GM18507 (cell line): ENCODE measurements at places on chromosomes 11 and 22.

DNA sequence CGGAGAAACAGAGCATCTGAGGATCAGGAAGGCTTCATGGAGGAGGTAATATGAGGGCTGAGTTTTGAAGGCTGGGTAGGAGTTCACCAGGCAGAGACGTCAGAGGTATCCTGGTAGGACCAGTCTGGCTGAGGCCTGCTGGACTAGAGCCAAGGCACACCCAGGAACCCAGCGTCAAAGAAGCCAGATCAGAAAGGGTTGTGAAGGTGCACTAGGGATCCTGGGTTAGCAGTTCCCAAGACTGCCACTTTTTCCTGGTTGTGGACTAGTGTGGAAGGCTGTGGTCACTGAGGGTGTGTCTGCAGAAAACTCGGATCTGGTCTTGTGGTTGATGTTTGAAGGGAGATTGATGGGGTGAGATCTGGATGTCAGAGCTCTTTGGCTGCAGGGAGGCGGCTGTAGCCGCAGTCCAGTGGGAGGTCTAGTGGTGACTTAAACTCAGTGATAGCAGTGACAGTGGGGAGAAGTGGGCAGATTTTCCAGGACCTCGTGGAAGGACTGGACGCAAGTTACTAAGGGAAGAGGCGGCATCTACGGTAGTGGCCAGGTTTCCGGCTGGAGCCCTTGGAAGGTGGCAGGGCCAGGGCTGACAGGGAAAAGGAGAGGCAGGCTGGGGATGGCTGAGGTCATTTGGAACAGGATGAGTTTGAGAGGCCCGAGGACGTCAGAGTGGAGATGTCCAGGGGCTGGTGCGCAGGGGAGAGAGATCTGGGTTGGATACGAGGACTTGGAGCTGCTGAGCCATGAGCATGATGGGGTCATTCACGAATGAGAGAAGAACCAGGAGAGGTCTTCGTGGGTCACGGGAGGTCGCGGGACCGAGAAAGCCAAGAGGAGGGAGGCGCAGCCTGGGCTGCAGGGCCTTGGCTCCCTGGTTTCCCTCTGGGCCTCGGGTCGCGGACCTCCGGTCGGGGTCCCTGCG lies 10.9 kb downstream of the RELA start:
- no peak for DNase-seq

DNA sequence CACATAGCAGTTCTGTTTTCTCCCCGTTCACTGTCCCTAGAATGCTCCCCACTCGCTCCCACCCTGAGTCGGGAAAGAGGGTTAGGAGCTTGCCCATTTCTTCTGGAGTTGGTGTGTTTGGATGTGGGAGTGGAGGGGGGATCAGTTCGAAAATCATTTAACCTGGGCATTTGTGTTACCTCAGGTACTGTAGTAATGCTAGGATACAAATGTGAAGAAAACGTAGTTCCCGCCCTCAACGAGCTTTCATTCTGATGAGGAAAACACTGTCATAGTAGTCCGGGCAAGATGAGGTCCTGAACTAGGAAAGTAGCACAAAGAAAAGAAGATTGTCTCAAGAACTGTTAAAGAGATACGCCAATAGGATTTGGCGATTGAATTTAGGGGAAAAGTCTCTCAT lies 539 bp downstream of the SDHD start:
- no peak for DNase-seq

DNA sequence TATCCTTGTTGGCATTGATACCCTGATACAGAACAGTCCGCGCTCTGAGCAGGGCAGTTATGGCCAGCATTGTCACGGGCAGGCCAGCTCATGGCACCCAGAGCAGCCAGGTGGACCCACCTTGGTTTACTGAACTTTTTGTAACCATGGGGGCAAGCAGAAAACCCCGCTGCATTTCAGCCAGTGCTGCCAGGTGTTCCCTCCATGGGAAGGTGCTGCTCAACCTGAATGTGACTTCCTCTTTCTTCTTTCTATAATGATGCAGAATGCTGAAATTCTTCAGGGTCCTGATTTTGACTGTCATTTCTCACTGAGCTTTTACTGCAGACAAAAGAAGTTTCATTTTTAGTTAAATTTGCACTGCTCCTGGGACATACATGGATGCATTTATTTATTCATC lies 35.6 kb upstream of the CABP7 start:
- no peak for DNase-seq

GRCh38 chr22:27336151-27337090 lies 465.1 kb downstream of the MN1 start:
- no peak for DNase-seq

GRCh38 chr22:40493441-40493840 lies 123.0 kb downstream of the SGSM3 start:
- DNase-seq = no peak

DNA sequence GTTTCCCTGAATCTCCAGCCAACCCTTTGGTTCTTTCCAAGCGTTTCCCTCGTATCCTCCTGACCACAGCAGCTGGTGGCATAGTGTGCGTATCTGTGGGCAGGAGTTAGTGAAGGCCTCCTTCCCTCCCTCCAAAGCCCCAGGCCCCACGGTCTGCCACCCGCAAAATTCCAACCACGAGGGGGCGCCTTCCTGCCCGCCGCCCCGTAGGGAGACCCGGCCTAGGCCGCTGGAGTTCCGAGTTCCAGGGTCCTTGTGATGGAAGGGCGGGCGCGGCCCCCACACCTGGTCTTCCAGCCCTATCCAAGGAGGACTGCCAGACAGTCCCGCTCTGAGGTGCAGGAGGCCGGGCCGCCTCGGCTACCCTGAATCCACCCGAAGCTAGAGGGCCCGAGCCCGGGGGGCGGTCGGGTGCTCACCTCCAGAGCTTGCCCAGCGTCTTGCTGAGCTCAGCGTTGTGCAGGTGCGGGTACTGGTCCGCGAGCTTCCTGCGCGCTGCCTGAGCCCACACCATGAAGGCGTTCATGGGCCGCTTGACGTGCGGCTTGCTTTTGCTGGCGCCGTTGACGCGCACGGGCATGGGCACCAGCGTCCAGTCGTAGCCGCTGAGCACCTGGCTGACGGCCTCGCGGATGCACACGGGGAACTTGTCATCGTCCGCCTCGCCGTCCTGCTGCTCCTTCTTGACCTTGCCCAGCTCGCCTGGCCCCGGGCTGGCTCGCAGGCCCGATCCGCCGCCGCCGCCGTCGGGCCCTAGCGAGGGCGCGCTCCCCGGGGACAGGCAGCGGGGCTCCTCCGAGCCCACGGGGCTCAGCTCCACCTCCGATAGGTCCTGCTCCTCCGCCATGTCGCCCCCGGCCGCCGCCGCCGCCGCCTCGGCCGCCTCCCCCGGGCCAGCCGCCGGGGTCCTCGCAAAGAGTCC lies 1.2 kb downstream of the SOX10 start:
- DNase-seq = no peak

DNA sequence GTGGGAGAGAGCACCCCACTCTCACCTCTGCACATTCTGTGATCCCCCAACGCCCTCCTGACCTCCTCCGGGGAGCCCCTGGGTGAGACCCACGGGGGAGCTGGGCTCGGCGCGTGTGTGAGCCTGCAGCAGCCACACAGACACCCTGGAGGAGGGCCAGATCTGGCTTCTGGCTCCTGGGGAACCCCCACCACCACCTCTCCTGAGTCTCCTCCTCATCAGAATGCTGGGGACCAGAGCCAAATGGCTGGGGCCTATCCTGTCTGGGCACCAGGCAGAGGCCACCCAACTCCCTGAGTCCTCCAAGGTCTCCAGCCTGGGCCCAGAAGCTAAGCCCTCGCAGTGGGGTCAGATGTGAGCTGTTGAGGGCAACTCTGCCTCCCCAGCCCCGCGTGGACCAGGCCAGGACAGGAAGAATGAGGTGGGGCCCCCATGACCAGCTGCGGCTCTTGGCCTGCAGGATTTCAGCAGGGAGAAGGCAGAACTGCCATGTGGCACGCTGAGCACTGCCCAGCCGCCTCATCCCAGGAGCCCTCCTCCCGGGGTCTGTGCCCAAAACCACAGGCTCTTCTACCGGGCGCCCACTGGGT lies 5.5 kb upstream of the PIM3 start:
- DNase-seq = no peak

DNA sequence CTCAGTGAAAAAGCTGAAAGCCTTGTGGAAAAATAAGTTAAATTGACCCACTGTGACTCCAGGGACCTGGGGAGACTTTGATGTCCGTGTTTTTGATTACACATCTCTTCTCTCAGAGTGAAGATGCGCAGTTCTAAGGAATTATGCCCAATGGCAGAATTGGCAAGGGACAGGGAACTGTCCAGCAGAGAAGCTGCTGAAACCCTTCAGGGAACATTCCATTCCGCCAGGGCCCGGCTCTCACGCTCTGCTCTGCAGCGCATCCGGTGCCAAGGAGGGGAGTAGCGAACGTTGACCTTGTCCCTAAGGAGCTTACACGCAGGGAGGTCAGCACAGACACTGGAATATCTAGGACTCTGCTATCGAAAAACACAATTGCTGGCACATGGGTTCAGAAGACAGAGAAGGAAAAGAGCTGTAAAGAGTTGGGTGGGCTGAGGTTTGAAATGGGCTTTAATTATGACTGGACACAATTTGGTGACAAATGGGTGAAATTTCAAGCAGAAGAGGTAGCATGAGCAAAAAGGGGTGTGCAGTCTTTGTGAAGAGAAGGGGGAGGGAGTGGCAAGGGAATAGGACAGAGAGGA lies 64.5 kb upstream of the B3GAT1 start:
- DNase-seq = no peak

DNA sequence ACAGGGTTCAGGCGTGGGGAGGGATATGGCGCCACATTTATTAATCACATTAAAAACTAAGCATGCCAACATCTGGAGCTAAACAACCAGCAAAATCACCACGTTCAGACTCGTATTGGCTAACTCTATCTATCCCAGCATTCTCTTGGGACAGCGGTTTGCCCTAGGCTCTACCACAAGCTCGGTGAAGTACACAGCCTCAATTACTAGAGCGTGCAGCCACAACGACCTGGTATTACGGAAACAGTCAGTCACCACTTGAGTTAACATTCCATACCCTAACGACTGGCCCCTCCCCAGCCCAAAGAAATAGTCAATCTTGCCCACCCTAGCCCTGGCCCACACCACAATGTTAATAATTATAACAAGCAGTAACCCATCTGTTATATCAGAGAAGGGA lies 32.1 kb downstream of the APOL5 start:
- DNase-seq = peak; percentile 42

- no peak for DNase-seq
Measured at GRCh38 chr11:104956528-104956927, 11.8 kb downstream of the CASP4 start.

- DNase-seq = no peak
Measured at GRCh38 chr11:114416441-114416961, 16.0 kb downstream of the RBM7 start.

DNA sequence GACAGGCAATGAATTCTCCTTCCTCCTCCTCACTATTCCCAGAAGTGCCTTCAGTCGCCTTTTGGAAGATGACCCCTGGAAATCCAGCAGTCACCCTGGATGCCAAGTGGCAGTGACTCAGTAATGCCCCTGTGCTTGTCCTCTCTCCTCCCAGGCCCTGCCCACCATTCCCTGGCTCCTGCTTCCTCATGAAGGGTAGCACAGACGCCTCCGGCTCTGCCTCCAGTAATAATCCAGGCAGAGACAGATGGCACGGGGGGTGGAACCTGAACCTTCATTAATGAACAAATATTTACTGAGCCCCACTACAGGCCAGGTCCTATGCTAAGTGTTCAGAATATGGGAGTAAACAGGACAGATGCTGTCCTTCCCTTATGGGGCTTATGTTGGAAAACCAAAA lies 23.2 kb downstream of the SYT13 start:
- DNase-seq = no peak

DNA sequence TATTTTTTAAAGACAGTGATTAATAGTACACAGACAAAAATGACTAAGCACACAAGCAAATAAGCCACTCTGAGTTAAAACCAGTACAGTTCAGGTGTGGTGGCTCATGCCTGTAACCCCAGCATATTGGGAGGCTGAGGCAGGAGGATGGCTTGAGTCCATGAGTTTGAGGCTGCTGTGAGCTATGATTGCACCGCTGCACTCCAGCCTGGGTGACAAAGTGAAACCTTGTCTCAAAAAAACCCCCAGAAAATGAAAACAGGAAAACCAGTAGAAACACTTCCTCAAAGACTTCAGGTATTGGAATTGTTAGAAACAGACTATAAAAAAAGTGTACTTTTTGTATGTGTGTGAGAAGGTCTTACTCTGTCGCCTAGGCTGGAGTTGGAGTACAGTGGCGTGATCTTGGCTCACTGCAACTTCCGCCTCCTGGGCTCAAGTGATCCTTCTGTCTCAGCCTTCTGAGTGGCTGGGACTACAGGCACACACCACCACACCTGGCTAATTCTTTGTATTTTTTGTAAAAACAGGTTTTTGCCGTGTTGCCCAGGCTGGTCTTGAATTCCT lies 33.0 kb downstream of the PPP6R2 start:
- no peak for DNase-seq

GRCh38 chr11:32706985-32707741 lies 87.3 kb downstream of the CCDC73 start:
- DNase-seq = peak; percentile 22

DNA sequence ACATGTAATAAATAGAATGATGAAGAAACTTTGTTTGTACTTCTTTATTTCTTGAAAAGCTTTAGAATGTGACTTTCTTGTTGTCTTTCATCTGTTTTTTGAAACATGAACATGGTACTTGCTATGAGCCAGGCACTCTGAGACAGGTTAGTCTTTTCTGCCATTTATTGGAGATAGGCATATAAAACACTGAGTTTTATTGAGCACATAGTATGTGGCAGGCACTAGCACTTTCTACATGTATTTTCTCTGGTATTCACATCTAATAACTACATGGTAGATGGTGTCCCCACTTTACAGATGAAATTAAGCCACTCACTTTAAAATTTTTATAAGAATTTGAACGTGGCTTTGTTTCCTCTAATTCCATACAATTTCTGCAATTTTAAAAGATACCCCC lies 7.7 kb upstream of the ANKRD42 start:
- no peak for DNase-seq

DNA sequence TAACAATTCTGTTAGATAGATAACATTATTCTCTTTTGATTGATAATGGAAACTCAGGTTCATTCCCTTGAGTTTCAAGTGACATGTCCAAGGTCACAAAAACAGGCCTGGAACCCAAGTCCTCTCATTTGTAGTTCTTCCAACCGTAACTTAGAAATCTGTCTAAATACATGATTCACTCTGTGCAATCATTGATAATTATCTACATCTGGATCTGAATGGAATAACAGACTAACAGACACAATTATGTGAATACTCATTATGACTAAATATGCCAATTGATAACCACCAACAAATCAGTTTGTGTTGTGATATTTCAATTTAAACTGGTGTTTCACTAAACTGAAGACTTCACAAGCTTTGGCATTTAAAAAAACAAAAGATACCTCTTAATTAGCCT lies 71.0 kb downstream of the RBFOX2 start:
- DNase-seq = no peak

GRCh38 chr11:118922745-118923627 lies 2.7 kb downstream of the BCL9L start:
- no peak for DNase-seq

- DNase-seq = no peak
Measured at GRCh38 chr22:19876314-19876940, 21.8 kb upstream of the GNB1L start.

GRCh38 chr11:85742873-85743275 lies 56.9 kb upstream of the CCDC89 start:
- DNase-seq = no peak

DNA sequence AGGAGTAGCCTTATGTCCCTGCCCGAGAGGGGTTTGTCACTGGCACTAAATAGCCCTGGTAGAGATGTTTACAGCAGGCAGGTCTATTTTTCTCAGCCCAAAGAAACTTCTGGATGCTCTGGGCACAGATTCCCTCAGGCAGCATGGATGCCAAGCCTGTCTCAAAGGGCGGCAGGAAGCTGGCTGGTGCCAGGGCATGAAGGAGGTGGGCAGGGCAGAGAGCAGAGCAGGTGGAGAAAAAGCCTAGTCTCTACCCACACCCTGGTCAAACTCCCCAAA lies 4.1 kb upstream of the GAS2L1 start:
- no peak for DNase-seq
